Activated CD4-positive, alpha-beta T cell treated with anti-CD3 and anti-CD28 coated beads, Interleukin-2, amount 10 ng/mL, durations not matched to agents 24 days and 14 days (primary cell): ENCODE measurements at places on chromosomes 2 and 18.
A peak's percentile ranks its signal among the peaks of the same experiment; 100 is the strongest.

GRCh38 chr2:217160103-217160743, 300.4 kb upstream of the TNP1 start:
- no peak for DNase-seq
- no peaks in the 10 kb centered on the region for H3K27me3 ChIP-seq
- H3K27ac ChIP-seq = no peak overlapping the region
- no peaks in the 10 kb centered on the region for H3K36me3 ChIP-seq

DNA sequence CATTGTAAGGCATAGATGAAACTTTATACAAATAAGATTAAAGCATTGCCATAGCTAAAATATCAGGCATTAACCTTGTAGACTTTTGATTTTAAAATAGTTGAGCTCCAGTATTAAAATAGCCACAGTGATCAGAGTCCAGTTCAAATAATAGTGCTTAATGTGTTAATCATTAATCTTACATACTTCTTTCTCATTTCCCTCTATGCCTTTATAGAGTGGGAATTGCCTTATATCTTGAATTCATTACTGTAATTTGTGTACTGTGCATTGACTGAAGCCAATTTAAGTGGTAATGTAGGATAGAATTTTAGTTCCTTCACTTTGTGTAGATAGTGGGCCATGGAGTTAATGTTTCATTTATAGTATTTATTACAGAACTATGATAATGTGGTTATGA, 549.2 kb upstream of the VWC2L start:
- no peaks in the 10 kb centered on the region for H3K27me3 ChIP-seq
- no peak for DNase-seq
- H3K4me1 ChIP-seq = no peaks in the 10 kb centered on the region
- H3K4me3 ChIP-seq = no peak overlapping the region
- H3K27ac ChIP-seq = no peak overlapping the region

GRCh38 chr2:41710944-41711343, 336.9 kb upstream of the PKDCC start:
- H3K27ac ChIP-seq = no peak overlapping the region
- peaks cover 3% of the 10 kb centered on the region for H3K27me3 ChIP-seq
- no peak overlapping the region for H3K4me3 ChIP-seq
- H3K36me3 ChIP-seq = no peaks in the 10 kb centered on the region
- H3K4me1 ChIP-seq = peaks cover 4% of the 10 kb centered on the region

DNA sequence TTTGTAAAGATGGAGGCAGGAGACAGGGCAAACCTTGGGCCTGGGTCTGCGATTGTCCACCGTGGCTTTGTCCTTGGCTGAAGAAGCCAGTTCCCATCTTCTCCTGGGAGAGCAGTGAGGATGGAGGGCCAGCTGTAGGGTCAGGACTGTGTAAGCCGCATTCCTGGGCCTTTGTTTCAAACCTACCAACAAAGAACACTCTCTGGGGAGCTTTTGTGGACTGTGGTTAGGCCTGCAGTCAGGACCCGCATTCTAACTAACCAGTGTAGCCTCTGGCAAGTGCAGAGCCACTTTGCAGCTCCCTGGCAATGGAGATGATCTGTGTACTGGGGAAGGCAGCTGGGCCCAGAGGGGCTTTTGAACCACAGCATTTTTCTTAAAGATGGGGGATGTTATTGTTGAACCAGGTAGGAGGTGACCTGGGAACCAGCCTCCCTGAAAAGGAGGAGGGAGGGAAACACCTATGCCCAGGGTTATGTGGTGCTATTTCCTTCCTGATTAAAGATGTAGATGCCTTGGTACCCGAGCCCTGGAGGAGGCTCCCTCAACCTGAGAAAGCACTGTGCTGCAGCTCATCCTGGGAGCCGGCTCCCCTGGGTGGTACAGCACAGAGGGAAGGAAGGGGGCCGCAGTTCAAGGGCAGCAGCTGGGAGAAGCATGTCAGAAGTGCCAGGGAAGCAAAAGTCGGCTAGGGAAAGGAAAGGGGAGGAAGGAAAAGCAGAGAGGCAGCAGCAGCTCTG, 12.7 kb upstream of the SMAD4 start:
- DNase-seq = no peak
- no peaks in the 10 kb centered on the region for H3K27me3 ChIP-seq
- no peak overlapping the region for H3K4me3 ChIP-seq
- no peak overlapping the region for H3K27ac ChIP-seq
- H3K36me3 ChIP-seq = peaks cover 2% of the 10 kb centered on the region

GRCh38 chr18:79259218-79259617, 136.5 kb upstream of the NFATC1 start:
- H3K4me3 ChIP-seq = no peak overlapping the region
- no peaks in the 10 kb centered on the region for H3K36me3 ChIP-seq
- DNase-seq = peak; percentile 36
- no peaks in the 10 kb centered on the region for H3K27me3 ChIP-seq
- no peaks in the 10 kb centered on the region for H3K4me1 ChIP-seq
- no peak overlapping the region for H3K27ac ChIP-seq

DNA sequence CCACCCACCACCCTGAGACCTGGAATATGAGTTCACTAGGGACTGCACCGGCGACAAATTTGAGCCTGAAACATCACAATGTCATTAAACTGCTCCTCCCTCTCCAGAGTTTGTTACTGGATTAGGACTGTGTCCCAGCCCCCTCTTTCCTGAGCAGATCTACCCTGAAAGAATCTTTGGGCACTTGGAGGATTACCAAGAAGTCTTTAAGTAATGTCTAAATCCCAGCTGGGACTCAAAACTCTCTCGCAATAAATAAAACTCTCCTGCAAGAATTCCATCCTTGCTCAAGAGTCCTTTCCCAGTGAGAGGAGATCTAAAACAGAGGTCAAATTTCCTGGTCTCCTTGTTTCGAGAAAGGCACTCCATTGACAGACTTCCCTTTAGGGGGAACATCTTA, 20.9 kb downstream of the GKN2 start:
- H3K4me1 ChIP-seq = no peaks in the 10 kb centered on the region
- DNase-seq = no peak
- no peak overlapping the region for H3K27ac ChIP-seq
- H3K27me3 ChIP-seq = peaks cover 26% of the 10 kb centered on the region

DNA sequence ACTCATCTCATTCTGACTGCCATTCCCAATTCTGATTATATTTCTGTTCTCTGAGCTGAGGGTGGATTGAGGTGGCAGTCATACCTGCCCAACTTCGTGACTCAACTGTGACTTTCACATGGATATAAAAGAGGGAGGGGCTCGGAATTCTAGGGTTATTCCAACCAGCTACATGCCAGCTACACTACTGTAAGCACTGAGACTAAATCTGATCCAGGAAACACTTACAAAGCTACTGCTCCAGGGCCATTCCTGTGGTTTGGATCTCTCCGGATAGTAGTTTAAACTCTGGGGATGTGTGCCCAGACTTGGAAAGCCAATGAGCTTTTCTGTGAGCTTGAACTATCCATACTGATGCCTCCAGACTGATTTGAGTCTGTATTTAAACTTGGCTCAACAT, 7.9 kb downstream of the MAP2 start:
- no peaks in the 10 kb centered on the region for H3K36me3 ChIP-seq
- no peak overlapping the region for H3K27ac ChIP-seq
- peaks cover 2% of the 10 kb centered on the region for H3K27me3 ChIP-seq
- no peak overlapping the region for H3K4me3 ChIP-seq
- no peaks in the 10 kb centered on the region for H3K4me1 ChIP-seq
